Stimulated activated CD4-positive, alpha-beta T cell treated with anti-CD3 and anti-CD28 coated beads, Interleukin-4, amount 100 ng/mL, for 1 hour (primary cell): ENCODE measurements at places on chromosomes 12 and 14.

- no peak for DNase-seq
These were observed 137.0 kb downstream of the SLC25A21 start for GRCh38 chr14:37035401-37035800.

- no peak for DNase-seq
These were observed 44.9 kb downstream of the KTN1 start for GRCh38 chr14:55624913-55625312.

DNA sequence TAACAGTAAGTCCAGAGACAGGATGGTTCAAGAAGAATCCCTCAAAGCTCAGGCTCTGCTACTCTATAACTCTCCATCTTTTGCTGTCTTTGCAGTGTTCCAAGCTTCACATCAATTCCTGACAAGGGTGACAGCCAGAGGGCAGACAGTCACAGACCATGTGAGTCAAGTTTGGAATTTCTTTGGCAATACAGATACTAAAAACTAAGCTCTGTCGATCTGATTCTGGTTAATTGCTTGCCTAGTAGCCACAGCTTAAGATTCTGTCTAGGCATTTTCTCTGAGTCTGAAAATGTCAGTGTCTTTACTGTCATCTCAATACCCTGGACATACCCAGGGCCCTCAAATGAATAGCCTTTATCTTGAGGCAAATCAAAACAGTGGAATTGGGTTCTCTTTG lies 153.7 kb downstream of the CEP128 start:
- no peak for DNase-seq

GRCh38 chr14:72336311-72336980 lies 404.2 kb downstream of the RGS6 start:
- DNase-seq = no peak

DNA sequence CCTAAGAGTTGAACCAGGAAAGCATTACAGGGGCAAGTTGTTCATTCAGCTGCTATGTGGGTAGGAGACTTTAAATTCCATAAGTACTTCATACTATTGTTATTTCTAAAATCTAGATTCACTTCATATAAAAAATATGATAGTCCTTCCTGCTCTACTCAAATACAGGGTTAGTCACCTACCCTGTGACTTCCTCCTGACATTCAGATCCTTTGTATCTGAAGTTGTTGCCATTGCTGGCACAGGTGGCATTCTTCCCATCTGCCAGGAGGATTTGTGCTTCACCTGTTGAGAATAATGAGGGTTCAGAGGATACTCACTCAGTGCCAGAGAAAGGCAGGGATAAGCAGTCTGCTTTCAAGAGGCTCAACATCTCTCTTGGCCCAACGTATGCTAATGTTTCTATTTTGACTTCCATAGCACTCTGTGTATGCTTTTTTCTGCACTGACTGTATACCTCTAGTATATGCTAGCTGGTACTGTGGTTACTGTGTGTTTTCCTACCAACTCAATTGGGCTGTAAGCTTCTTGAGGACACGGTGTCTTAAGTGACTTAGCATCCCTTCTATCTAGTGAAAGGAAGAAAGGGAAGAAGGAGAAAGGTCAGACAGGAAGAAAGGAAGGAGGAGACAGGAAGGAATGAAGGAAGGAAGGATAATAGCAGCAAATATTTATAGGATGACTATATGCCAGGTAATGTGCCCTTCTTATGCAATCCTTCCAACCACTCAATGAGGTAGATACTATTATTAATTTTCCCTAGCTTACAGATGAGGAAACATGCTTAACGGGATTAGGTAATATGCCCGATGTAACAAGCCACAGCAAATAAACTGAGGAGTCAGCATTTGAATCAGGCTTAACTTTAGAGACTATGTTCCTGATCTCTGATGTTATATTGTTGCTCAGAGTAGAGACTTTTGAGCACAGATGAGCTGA lies 38.5 kb upstream of the FGF6 start:
- DNase-seq = no peak

GRCh38 chr14:68159701-68160633 lies 340.4 kb downstream of the RAD51B start:
- no peak for DNase-seq

- DNase-seq = no peak
These were observed 6.6 kb upstream of the ITGA5 start for GRCh38 chr12:54425702-54426101.

- DNase-seq = peak; percentile 24
These were observed 499 bp downstream of the TOGARAM1 start for GRCh38 chr14:44962334-44963043.

DNA sequence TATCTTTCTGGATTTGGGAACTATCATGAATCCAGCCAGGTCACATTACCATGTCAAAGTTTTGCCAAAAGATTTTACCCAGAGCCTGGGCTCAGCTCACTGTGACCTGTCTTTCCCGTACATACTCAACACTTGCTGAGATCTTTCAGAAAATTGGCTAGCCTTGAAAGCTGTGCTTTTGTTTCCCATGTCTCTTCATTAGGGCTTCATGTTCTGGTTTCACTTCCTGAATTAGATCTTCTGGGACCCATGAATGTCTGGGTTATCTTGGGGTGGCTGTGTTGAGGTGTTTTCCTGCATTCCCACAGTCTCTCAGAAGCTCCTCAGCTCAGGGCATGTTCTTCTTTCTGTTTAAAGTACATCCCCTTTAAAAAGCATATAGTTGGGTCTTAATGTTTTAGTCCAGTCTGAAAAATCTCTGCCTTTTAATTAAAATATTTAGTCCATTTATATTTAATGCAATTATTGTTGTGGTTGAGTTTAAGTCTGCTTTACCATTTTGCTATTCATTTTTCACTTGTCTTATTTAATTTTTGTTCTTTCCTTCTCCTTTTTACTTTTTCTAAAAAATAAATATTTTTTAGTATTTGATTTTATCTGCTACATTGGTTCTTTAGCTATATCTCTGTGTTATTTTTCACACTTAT lies 242.7 kb downstream of the VRK1 start:
- DNase-seq = no peak

- DNase-seq = no peak
These were observed 14.0 kb upstream of the PEX5 start for GRCh38 chr12:7175493-7175892.

DNA sequence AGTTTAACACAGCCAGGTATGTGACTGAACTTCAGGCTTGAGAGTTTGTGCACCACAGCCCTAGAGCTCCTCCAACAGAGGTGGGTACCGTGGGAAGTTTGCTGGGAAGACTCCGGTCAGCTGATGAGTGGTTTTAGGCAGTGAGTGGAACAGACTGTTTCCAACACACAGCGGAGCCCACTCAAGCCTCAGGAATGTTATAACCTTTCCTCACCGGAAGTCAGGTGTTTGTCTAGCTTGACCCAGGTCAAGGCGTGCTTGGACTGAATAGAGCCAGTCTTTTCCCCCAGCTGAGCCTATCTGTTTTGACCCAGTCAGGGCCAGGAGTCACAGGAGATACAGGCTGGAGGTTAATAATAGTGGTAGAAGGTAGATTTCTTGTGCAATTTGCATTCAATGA lies 138.4 kb upstream of the PARP11 start:
- DNase-seq = no peak

- DNase-seq = no peak
These were observed 170.5 kb upstream of the GSC start for GRCh38 chr14:94940263-94940993.

GRCh38 chr14:21096438-21096837 lies 2.0 kb downstream of the ZNF219 start:
- DNase-seq = no peak
